ENCODE measurements at places on chromosomes 1 and 21.
A peak's percentile ranks its signal among the peaks of the same experiment; 100 is the strongest.

GRCh38 chr1:100265562-100265930 lies 470 bp upstream of the RTCA start:
- no peak for DNase-seq

- no peak for DNase-seq
These were observed 872 bp downstream of the TSTD1 start for GRCh38 chr1:161037661-161038522.

GRCh38 chr1:183932412-183932811 lies 105.1 kb downstream of the COLGALT2 start:
- DNase-seq, result peak; percentile 84

- no peak for DNase-seq
These were observed 14.3 kb upstream of the FGR start for GRCh38 chr1:27649306-27649635.

DNA sequence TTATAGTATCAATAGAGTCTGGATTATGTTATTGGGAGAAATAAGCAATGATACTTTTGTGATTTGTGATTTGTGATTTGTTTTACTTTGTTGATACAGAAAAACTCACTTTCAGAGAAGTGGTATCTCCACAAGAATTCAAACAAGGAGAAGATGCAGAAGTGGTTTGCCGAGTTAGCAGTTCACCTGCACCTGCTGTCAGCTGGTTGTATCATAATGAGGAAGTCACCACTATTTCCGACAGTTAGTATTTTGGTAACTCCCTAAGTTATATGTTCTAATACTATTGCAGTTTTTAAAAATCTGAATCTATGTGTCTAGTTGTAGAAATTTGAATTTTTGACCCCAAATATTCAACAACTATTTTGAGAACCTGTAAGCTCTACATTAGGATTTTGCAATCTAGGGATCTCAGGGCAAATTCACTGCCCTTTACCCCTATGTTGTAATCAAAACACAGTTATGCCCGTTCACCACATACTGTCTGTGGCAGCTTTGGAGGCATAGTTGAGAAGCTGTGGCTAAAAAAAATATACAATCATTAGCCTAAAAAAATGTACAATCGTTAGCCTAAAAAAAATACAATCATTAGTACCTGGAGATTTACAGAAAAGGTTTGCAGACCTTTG lies 288.1 kb downstream of the NCAM2 start:
- DNase-seq, result no peak

DNA sequence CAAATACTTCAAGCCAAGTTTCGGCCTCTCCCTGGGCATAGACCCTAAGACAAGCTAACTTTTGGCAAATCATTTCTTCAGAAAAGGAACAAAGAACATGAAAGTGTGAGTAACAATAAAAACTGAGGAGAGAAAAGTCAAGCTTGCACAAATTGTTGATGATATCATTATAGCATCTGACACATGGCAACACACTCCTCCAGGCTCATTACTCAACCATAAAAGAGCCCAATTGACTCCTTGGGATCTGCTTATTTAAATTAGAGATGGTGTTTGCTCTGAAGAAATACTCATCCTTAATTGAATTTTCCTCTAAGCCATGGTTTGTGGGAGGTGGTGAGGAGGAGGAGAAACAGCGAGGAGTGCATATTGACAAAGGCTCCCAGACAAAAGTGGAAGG lies 54.5 kb downstream of the TNFSF4 start:
- no peak for DNase-seq

DNA sequence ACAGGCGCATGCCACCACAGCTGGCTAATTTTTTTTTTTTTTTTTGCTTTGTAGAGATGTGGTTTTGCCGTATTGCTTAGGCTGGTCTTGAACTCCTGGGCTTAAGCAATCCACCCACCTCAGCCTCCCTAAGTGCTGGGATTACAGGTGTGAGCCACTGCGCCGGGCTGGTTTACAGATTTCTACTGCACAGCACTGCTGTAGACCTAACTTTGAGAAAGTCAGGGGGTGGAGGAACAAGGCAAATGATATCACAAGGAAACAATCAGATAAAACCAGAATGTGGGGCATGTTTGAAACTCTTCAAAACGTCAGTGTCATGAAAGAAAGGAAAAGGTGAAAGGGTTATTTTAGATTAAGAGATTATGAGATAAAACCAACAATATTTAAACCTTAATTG lies 45.3 kb downstream of the URB2 start:
- no peak for DNase-seq

DNA sequence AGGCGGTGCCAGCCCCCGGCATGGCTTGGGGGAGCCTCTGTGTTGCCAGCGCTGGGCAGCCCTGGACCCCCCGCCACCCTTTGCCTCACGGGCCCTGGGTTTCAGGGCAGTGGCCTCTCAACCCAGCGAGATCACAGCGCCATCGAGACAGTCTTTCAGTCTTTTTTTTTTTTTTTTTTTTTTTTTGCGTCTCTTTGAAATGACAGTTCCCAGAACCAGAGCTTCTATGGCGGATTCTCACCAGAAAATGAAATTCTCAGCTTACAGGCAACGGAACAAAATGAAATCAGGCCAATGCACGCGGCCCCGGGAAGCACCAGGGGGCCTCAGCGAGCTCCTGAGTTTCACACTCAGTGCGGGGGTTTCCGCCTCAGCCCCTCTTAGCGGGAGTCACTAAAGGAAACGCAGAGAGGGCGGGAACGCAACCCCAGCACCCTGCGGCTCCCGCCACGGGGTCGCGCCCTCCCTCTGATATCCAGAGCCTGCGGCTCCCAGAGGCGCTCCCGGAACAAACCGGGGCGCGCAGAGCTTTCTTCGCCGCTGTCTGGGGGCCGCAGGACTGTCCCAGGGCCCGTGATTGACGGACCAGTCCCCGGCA lies 8.0 kb upstream of the COL6A1 start:
- DNase-seq, result peak; percentile 79

GRCh38 chr1:8816831-8817411 lies 519 bp downstream of the RERE start:
- no peak for DNase-seq

- no peak for DNase-seq
These were observed 285.7 kb upstream of the ZP4 start for GRCh38 chr1:238176441-238176840.

- DNase-seq, result no peak
These were observed 26.3 kb upstream of the BCAR3 start for GRCh38 chr1:93707956-93708355.

GRCh38 chr1:209769971-209770370 lies 14.1 kb downstream of the TRAF3IP3 start:
- no peak for DNase-seq

GRCh38 chr1:224779536-224779935 lies 149.9 kb upstream of the DNAH14 start:
- DNase-seq, result no peak

DNA sequence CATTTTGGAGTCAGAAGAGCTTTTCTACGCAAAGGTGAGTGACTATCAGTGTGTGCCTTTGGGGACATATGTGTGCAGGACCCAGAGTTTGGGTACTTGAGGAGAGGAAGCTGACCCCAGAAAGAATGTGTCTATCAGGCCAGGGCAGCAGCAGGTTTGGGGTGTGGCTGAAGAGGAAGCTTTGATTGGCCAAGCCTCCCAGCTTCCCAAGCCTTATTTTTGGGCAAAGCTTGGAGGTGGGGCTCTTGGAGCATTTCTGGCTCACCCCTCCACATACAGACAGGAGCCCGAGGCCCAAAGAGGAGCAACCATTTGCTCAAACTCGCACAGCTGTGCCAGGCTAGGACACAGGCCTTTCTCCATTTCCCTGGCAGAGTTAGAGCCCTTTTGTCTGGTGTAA lies 4.7 kb downstream of the GPR3 start:
- DNase-seq, result no peak

- DNase-seq, result no peak
These were observed 246.3 kb downstream of the HHIPL2 start for GRCh38 chr1:222301652-222302051.

GRCh38 chr1:198636391-198636790 lies 2.4 kb upstream of the PTPRC start:
- DNase-seq, result no peak

- no peak for DNase-seq
These were observed 229.7 kb upstream of the FMN2 start for GRCh38 chr1:239861985-239862384.

DNA sequence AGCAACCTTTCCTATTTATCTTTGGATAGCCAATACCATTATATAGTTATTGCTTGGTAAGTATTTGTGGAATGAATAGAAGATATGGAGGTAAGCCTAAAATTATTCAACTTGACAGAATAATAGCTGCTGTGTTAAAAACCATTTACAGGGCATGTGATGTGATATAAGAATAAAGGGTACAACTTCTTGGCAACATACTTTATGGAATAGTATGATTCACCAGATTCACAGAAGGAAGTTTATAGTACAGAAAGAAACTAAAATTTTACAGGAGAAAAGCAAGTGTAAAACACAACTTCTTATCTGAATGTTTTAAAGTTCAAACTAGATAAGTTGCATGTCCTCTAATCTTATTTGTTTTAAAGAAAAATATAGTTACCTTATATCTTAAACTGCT lies 186.4 kb upstream of the ZRANB2 start:
- no peak for DNase-seq

DNA sequence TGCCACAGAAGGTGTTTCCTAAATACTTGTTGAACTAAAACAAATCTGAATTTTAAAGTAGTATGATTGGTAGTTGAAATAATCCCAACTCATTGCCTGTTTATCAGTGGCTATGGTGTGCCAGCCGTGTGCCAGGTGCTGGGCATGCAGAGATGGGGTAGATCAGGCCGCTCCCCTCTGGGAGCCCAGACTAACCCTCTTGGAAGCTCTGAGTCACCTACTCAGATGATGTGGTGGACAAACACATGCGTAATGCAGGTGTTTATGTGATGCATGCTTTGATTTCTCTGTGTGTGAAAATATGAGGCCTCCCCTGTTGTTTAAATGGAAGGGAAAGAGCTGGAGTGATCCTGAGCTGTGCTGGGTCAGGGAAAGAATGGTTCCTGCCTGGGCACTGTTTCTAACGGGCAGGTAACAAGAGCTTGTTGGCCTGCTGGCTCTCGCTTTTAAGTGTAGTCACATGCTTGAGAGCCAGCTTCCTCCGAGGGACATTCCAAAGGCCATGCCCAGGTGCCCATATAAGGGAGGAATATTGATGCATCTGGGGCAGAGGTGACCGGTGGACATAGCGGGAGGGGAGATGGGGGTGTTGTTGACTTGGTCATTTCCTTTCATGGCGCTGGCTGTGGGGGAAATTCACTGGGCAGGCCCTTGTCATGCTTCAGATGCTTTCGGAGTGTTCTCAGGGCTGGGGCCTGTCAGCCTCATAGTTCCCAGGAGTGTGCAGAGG lies 10.2 kb downstream of the MFN2 start:
- no peak for DNase-seq

- no peak for DNase-seq
These were observed 327.5 kb upstream of the RUNX1 start for GRCh38 chr21:35376406-35377135.

DNA sequence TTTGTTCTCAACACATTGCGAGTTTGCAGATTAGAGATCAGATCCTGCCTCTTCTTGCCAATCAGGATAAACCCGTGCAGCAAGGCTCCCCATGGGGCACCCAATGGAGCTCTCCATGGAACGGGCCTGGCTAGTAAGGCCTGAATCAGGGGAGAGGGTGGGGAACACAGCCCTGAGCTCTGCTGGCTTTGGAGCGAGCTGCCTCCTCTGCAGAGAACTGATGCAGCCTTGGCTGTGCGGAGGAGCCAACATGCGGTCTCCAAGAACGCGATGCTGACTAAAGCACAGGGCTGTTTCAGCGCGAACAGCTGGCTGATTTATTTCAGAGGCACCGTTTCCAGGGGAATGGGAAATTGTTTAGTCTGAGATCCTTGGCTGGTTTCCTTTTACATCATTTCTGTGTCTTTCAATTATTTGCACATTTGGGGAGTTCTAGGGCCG lies 139.7 kb downstream of the TSEN15 start:
- DNase-seq, result peak; percentile 55

DNA sequence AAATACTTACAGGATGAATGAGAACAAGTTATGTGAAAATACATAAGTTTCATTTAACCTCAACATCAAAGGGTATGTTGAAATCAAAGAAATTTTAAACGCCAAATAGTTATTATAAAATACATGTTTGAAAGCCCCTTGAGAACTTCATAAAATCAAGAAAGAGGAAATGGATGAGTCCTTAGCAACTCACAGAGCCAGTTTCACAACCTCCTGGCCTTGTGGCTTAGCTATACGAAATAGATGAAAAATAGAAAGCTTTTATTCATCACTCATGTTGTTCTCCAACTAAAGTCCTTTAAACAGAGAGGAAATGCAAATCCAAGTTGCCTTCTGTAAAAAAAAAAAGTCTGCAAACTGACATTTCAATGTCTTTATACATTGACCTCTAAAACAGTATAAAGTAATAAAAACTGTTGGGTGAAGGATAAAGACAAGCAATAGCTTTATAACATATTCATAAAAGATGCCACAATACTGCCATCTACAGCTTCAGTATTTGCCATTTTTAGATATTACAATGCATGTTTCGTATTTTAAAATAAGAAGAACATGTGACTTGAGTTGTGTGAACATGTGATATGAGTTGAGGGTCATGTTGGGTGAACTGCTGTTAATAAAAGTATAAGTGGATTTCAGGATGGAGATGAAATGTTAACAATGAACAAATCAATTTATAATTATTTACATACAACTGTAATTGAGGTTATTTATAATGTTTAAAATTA lies 847.8 kb downstream of the MRPL39 start:
- no peak for DNase-seq

DNA sequence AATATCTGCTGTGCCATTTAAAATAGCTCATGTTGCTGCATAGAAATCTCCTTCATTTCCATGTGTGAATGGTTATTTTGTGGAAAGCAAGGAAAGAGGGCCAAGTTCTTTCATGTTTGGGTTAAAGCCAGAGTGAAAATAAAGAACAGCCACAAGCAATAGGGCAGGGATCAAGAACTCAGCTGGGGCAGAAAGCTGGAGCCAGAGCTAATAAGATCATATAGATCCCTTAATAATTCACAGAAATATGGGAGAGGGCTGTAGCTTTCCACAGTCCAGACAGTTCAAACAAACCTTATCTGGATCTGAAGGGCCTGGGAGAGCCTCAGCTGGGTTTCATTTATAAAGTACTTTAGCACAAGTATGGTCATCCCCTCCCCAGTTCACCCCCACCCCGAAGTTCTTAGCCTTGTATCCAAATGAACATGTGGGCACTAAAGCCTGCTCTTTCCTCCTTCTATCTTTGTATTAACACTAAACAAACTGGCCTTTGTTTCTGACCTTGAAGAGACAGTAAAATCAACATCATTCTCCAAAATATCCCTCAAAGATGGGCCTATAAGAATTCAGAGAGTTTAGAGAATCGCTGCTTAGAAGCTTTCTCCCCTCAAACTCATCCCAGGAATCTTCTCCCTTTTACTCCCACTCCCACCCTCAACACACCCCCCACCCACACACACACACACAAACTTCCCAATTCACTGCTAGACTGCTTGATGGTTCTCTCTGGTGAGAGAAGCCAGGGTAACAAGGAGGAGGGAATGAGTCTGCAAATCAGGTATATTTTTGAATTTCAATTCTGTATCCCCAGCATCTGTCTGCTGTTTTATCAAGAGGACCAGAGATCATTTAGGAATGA lies 41.7 kb downstream of the UTP25 start:
- peak; percentile 70 for DNase-seq

GRCh38 chr1:44685881-44686280 lies 11.4 kb downstream of the ARMH1 start:
- no peak for DNase-seq

GRCh38 chr1:105785021-105785420 lies 1271.5 kb upstream of the PRMT6 start:
- no peak for DNase-seq

GRCh38 chr1:89254658-89255287 lies 17.9 kb downstream of the GBP5 start:
- no peak for DNase-seq
